ENCODE measurements at places on chromosomes 5 and 9. TPM values are rescaled to one million over a fixed set of nuclear protein-coding genes. Genes with fewer than 3 reads are reported as not detected.

GRCh38 chr9:114484854-114485443, 20.3 kb downstream of the WHRN start:
- peak; percentile 26 for DNase-seq

Gene TAF11L5
- total RNA-seq = not detected

Gene SLC31A2
- total RNA-seq = 1.4 TPM

DNA sequence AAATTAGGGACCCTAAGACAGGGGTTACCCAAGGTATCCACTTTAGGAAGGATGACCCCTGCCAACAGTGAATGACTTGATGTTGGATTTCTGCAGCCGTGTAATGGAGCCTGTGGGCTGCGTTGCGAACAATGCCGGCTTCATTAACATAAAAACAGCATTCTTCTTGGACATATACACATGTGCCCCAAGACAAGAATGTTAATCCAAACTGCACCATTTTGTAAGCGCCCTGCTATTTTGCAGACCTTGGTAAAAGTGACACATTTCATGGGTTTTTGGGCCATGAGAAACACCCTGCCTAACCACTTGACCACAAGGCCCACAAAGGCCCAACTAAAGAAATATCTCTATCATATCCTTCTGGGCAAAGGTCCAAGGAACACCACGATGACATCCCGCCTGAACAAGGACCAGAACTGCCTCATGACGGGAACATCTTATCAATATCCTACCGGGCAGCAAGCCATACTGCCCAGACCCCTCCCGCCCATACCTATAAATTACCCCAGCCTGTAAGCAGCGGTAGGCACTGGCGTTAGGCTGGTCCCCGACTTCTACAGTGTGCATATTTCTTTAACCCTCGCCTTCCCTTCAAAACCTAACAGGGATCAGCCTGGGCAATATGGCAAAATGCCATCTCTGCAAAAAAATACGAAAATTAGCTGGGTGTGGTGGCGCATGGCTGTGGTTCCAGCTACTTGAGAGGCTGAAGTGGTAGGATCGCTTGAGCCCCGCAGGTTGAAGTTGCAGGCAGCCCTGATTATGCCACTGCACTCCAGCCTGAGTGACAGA, 9.7 kb upstream of the PDCD1LG2 start:
- no peak for DNase-seq

DNA sequence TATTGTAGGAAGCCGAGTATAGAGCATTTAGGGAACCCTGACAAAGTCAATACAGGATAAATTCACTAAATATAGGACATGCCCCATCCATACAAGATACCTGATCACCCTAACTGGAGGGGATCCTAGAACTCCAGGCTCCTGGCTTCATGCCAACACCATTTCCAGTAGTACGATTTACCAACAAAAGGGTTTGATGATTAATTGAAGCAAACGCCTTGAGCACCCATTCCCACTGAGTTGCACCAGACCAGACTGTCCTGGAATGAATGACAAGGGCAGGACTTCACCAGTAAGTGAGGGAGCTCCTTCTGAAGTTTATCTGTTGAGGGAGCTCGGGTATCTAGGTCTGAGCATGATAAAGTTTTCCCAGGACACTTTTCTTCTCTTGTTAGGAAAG, 327.2 kb upstream of the MSX2 start:
- DNase-seq = no peak

DNA sequence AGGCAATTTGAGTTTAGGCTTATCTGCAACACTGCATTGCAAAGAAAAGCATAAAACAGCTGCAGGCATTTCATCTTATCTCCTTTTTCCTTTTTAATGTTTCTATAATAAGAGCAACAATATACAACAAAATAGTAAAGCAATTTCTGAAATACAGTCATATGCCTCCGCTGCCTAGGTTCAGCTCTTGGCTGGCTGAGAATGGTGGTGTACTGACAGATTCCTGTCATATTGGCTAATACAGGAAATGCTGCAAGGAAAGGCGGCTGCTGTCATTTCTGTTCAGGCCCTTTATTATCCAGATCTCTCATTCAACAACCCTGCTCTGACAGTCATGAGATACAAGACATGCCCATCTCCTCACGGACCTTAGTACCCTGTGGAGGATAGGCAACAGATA, 677.0 kb downstream of the TAF11L14 start:
- DNase-seq = no peak

Gene RAB3C
- not detected for total RNA-seq

Gene PCDHGA12
- total RNA-seq = not detected

Gene DOCK2
- total RNA-seq = 12.5 TPM

DNA sequence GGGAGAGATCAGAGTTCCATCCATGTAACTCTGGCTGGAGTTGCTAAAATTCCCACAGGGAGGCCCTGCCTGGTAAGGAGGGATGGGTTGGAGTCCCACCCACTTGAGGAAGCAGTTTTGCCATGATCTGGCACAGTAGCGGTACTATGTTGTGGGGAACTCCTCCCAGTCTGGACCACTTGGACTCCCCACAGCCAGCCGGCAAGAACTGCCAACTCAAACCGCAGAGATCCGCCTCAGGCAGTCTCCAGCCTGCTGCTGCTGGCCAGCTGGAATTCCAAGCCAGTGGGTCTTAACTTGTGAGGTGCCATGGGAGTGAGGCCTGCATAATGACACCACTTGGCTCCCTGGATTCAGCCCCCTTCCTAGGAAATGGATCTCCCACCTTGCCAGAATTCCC, 151.9 kb downstream of the NDUFS4 start:
- no peak for DNase-seq

- peak; percentile 75 for DNase-seq
Observed at GRCh38 chr5:83000922-83001321, 76.3 kb downstream of the TMEM167A start.

Gene TGFBI
- 340 TPM for total RNA-seq

GRCh38 chr9:93654351-93654961, 78.1 kb downstream of the PHF2 start:
- DNase-seq = no peak

DNA sequence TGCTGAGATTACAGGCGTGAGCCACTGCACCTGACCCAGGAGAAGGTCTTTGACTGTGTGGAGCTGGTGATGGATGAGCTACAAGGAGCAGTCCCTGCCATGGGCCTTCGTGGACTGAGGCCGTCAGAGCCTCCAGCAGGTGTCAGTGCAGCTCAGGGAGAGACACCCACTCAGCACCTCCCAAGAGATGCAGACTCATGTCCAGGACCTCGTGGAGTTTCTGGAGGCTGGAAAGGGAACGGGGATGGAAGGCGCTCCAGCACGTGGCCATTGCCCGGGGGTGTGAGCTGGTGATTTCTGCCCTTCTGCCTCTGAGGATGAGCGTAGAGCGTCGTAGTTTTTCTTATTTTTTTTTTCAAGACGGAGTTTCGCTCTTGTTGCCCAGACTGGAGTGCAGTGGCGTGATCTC, 9.5 kb downstream of the TOR4A start:
- peak; percentile 55 for DNase-seq

- DNase-seq = no peak
Observed at GRCh38 chr5:132098621-132099020, 25.0 kb downstream of the CSF2 start.

DNA sequence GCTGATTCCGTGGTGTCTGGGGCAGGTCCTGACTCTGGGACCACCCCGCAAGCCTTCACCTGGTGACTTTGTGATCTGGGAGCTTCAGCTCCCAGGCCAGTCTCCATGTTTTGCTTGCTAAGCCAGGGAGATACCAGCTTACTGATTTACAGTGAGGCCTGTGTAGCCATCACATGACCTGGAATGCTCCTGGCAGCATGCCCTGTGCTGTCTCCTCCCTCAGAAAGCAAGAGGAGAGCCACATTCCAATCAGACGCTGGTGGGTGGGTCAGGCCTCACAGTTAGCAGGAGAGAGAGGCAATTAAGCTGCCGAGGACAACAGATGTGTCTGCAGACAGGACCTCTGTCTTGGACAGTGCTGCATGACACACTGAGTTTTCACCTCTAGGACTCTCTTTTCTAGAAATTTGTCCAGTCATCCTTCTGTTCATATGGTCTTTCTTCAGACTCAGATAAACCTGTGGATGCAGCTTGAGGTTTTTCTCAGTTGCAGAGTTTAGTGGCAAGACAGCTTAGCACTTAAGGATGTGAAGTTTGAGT, 24.4 kb upstream of the GRPEL2 start:
- peak; percentile 97 for DNase-seq

DNA sequence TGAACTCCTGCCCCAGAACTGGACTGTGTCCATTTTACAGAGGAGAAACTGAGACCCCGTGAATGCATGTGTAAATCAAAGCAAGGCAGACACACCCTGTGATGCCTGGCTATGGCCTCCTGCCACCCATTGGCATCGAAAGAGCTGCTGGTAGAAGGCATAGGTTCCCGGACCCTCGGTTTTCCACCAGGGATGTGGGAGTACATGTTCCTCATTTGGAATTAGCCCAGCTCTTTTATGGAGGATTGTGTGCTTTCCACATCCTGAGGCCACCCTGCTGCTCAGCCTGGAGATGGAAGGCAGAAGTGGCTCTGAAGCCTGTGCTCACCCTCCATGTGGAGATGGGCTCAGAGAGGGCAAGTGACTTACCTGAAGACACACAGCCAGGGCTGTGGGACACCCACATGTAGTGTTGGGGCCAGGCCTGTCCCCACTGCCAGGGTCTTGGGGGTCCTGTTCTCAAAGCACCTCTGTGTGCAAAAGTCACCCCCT, 2.8 kb downstream of the SUSD3 start:
- DNase-seq = no peak

DNA sequence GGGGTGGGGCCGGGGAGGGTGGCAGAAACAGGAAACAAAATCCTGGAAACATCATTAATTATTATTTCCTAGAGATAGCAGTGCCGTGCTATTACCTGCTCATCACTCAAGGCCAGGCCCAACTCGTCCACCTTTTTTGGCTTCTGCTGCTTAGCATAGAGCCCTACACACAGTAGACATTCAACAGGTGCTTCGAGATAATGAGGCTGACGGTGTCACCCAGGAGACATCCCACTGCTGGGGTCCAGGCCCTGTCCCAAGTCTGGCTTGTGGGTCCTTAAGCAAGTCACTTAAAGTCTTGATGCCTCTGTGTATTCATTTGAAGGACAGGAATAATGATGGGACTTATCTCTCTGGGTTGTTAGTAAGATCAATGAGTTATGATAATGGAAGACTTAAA, 506.6 kb downstream of the BNC2 start:
- DNase-seq = no peak

GRCh38 chr5:44332285-44332971, 56.8 kb downstream of the FGF10 start:
- DNase-seq = peak; percentile 7

Gene BTNL3
- not detected for total RNA-seq

GRCh38 chr5:16492398-16493140, 27.0 kb upstream of the ZNF622 start:
- DNase-seq = peak; percentile 63

DNA sequence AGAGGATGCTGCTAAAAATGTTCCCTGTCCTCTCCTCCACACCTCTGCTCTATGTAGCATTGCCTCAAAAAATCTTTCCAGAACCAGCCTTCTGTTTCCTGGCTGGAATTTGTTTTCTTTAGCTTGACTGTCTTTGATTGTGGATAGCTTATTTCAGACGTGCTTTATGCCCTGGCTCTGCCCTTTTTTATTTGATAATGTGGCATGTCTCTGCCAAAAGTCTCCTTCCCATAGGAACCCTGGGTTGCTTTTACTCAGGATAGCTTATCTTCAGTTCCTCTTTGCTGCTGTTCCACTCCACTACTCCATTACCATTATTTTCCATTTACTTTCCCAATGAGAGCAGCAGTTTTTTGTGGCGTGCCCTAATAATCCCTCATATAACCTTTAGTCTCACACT, 885 bp upstream of the TMEM252 start:
- DNase-seq = no peak

GRCh38 chr9:116549786-116550660, 137.1 kb upstream of the TRIM32 start:
- no peak for DNase-seq

Gene LECT2
- total RNA-seq = not detected

- DNase-seq = no peak
Observed at GRCh38 chr9:78158286-78158685, 77.6 kb upstream of the CEP78 start.

GRCh38 chr9:15374310-15374709, 48.4 kb upstream of the SNAPC3 start:
- DNase-seq = no peak

Gene CNTNAP3B
- total RNA-seq = 10.6 TPM

DNA sequence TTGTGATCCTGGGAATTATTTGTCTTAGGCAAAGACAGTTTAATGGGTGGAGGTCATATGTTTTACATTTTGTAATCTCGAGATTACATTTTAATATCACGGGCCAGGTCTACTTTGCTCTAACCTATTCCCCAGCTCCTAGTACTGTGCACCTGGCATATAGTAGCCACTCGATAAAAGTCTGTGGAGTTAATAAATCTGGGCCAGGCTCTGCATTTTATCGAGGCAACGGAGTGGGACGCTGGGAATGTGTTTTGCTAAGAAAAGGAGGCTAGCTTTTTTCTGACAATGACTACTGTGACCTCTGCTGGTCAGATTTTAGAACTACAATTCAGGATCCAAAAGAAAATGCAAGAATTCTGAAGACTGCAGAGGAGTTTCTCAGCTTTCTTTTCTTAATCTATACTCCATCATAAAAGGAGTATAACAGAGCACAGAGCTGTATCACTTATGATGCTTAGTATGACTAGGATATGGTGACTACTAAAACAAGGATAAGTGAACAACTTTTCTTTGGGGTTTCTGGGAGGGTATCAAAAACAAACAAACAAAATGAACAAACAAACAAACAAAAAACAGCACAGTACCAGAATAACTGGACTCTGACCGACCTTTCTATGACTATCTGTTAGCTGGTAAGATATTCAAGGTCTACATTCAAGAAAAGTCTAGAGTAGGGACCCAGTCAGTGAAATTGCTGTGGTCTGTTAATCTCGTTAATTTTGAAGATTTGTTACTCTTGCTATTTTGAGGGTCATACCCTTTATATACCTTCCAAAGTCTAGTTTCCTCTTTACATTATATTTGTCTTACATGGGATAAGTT, 46.1 kb upstream of the CER1 start:
- peak; percentile 39 for DNase-seq

DNA sequence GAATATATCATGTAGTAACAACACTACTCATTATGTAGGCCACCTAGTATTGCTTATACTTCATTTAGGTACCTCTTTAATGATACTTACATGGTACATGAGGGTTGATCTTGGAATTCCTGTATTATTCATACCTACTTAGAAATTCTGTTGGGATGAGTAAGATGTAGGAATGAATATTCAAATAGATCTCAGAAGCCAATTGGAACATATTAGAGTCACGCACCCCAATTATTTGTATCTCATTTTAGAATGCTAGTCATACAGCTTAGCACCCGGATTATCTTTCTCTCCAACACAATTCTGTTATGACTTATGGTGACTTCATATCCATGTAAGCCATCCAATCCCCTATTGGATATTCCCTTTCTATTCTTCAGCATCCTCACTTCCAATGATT, 106.7 kb upstream of the SH3GL2 start:
- DNase-seq = no peak

Gene TAF1L
- total RNA-seq = not detected

- DNase-seq = no peak
Observed at GRCh38 chr5:149936700-149937091, 7.9 kb downstream of the PDE6A start.

Data from Caki2 (cell line).